Central memory CD4-positive, alpha-beta T cell (primary cell): ENCODE measurements at places on chromosomes 2 and 18.
A peak's percentile ranks its signal among the peaks of the same experiment; 100 is the strongest.

DNA sequence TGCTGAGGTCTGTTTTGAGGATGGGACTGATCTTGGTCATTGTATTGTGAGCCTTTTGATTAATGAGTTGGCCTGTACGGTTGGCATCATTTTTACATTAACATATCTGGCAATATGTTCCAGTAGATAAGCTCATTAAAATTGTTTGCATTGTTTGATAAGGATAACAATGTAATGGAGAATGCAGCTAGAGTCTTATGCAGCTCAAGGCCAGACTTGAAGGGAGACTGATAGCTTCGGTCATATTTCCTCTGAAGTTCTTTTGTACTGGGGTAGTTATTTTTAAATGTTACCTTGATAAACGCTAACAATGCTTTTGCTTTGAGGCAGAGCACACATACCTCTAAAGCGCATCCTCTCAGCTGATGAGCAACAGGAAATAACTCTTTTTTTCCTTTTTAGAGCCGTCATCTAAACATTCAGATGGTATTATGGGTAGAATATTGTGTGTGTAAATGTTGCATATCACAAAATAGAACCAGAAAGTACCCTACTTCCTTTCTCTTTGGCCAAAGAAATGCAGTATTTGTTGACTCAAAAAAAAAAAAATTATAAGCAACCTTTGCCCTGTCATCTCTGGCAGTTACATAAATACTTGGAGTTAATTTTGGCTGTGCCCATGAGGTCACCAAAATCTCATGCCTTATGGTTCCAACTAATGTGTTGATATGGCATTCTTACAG, 1.3 kb downstream of the MAPRE2 start:
- DNase-seq, result peak; percentile 77

DNA sequence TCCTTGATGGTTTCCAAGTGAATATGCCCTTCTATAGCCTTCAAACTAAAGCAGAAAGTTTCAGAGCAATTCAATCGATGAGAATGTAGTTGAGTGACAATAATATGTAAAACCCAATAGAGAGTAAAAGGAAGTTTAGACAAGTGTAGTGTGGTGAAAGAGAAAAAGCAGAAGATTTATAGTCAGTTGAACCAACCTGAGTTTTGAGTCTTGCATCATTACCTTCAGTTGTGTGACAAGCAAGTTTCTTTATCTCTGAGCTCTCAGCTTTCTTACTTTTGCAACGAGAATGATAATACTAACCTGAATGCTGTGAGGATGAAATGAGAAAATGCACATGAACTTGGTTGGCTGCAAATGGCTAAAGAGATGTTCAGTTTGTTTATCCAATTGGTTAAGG, 40.6 kb upstream of the TMEM247 start:
- DNase-seq, result no peak

DNA sequence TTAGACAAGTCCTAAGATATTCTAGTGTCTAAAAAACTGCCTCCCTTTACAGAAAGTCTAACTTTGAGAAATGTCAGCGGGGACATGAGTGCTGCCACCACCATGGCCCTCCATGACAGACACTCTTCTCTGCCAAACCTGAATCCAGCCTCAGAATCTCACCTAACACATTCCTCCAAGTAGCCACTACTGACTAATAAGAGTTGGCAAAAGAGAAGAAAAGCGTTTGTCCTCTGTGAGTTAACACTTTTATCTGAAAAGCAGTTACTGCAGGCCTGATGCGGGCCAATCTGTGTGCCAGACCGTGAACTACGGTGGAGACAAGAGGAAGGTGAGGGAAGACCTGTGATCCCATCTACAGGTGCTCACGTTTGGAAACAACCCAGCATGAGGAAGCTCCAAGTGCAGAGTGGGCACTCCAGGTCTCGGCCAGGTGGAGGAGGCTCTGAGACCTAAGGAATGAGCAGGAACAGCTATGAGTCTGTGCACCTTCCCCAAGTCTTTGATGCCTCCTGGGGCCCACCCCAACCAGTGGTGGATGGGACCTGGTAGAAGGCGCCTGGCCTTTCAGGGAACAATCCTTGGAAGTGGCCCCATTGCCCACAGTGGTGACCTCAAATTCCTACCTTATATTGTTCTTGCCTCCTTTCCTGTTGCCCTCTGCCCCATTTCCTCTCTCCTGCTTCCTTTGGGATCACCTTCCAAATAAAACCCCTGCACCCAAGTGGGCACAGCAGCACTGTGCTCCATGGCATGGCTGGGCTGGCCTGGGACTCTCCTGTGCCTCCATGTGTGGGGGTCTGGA, 91.6 kb downstream of the BIN1 start:
- no peak for DNase-seq

- DNase-seq, result no peak
These were observed 57.9 kb downstream of the EPC2 start for GRCh38 chr2:148702475-148702874.

GRCh38 chr2:47203995-47204394, 48.9 kb upstream of the STPG4 start:
- no peak for DNase-seq

GRCh38 chr2:1886405-1886992, 142.2 kb upstream of the PXDN start:
- no peak for DNase-seq

GRCh38 chr2:222554517-222554916, 101.4 kb downstream of the FARSB start:
- DNase-seq, result no peak

DNA sequence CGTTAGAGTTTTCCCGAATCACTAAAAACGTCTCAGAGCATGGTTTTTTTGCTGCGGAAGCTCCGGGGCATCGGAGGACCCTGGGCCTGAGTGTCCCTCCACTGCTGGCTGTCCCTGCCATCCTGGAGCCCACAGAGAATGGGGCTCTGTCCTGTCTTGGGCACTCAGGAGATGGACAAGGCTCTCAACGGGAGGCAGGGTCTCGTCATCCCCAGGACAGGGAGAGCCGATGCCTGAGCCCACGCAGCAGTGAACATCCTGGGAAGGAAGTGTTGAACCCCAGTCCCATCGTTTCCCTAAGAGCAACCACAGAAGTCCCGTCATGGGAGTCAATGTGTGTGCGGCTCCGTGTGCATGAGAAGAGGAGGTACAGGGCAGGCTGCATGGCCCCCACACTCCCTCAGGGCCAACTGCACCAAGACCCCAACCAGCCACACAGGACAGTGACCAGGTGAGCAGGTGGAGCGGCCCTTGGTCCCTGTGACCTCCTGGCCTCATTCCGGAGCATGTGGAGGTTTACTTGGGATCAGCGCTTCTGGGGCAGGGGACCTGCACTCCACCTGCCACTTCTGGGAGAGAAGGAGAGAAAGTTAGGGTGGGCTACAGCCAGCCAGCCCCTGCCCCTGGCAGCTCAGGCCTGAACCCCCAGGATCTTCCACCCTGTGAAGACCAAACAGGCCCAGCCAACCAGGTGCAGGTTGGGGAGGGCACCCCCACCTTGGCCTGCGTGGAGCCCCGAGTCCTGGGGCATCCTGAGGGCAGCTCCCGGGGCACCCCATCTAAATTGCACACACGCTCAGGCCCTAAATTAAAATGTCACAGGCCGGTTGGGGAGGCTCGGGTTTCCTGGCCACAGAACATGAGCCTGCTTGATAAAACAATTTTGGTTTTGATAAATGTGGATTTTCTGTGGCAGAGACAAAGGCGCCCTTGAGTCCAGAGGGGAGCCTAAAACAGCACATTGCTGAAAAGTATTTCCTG, 3.1 kb upstream of the SNED1 start:
- DNase-seq, result no peak

DNA sequence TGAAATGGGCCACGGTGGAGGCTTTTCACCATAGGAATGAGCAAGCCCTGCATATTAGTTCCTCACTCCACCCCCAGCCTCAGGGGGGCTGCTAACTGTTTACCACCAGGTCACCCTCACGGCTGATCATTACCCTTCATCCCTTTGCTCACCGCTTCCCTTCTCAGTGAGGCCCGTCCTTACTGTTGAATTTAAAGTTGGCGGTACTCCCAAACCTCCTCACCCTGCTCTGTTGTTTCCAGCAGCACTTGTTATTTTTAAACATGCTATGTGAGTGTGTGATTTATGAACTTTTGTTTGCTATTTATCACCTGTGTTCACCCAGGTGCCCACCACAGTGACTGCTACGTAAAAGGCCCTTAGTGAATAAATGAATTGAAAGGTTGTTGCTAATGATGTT, 243.6 kb downstream of the ZNF407 start:
- DNase-seq, result no peak

DNA sequence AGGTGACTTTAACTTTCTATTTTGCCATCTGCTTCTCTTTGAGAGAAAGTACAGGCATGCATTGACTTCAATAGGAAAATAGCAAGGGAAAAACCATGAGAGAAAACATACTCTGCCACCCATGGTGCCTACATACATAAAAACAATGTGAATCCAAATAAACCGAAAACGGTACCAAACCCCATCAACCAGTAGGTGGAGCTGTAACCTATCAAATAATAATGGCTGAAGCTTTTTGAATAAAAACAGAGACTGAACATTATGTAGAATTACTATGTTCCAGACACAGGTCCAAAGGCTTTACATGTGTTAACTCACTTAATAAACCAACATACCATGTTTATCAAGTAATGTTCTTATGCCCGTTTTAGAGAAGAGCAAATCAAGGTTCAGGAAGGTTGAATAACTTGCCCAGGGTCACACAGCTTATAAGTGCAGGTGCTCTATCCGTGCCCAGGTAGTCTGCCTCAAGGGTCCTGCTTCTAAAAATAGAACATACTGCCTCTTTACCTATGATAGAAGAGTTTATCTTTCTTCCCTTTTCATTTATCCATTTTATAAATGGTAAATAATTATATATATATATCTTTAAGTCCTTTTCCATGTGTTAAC, 293.9 kb upstream of the SYT4 start:
- DNase-seq, result no peak

DNA sequence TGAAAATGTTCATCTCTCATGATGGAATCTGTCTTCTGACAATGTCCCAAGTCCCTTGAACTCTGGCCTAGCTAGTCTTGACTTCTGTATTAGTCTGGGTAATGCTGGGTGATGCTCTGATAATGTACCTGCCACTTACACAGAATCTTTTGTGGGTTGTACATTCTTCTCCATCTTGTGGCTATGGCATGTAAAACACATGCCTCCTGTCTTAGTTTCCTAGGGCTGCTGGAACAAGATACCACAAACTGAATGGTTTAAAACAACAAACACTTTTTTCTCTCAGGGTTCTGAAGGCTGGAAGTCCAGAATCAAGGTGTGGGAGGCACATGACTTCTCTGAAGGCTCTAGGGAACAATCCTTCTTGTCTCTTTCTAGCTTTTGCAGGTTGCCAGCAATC, 57.1 kb downstream of the RAPGEF4 start:
- no peak for DNase-seq

DNA sequence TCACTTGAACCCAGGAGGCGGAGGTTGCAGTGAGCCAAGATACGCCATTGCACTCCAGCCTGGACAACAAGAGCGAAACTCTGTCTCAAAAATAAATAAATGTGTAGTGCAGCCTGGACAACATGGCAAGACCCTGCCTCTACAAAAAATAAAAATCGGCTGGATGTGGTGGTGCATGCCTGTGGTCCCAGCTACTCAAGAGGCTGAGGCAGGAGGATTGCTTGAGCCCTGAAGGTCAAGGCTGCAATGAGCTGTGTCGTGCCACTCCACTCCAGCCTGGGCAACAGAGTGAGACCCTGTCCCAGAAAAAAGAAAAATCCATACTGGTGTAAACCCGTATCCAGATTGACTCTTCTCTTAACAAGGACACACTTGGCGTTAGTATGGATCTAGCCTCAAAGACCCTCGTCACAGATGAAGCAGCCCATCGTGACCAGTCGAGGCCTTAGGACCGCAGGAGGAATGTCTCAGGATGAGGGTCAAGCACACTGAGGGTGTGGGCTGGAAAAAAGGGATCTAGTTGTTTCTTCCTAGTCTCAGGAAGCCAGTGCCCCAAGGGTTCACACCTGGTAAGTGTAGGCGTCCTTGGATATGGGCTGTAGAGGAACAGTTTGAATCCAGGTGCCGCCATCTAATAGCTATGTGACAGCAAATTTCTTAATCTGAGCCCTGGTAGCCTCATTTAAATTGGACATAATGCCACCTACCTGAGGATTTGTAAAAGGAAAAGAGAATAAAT, 4.0 kb upstream of the GPBAR1 start:
- no peak for DNase-seq

GRCh38 chr2:200223205-200223784, 83.2 kb upstream of the SPATS2L start:
- no peak for DNase-seq

GRCh38 chr2:20595439-20596192, 55.3 kb downstream of the HS1BP3 start:
- DNase-seq, result no peak

DNA sequence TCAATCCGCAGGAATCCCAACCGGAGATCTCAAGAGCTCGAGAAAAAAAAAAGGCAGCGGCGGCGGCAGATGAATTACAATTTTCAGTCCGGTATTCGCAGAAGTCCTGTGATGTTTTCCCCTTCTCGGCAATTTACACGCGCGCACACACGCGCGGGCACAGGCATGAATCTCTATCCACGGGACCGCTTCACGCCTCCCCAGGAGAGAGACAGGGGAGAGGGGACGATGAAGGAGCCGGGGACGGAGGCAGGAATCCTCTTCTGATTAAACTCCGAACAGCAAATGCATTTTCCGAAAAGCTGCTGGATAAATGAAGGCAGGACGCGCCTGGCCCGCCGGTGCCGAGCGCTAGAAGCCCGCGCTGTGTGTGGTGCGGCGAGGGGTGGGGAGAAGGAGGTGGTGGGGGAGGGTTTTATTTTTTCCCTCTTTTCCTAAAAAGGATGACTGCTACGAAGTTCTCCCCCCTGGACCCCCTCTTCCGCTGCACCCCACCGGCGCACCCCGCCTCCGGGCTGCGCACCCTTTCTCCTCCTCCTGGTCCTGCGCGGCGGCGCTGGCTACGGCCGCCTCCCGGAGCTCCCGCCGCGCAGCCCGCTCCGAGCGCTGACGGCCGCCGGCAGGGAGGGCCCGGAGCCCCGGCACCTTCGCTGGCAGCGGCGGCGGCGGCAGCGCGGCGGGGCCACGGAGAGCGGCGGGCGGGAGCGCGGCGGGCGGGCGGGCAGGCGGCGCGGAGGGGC, at the start of gene BCL2:
Gene BCL2 (minus strand): TSS at position 387 of the 740 bp plus-strand sequence.
- no peak for DNase-seq
